ENCODE measurements at places on chromosomes 4 and X.

- peak; percentile 13 for DNase-seq
Measured at GRCh38 chrX:46837558-46838485, 979 bp downstream of the RP2 start.

- DNase-seq: no peak
Measured at GRCh38 chr4:60579335-60579734, 620.8 kb upstream of the ADGRL3 start.

DNA sequence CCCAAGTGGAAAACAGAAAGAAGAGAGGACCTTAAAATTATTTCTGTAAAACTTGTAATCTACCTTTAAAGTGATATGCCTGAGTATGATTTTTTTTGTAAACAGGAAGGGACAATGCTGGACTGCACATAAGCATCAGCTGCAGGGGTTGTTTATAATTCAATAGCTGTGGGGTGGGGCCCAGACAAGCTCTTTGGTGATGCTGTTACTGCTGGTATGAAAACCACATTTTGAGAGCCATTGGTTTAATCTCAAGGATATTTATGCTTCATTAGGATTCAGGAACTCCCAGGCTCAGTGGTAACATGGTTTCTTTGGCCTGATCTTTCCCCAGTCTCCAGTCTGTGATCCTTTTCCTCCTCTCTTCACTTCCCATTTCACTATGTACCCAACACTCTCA, 34.3 kb upstream of the GRPR start:
- no peak for DNase-seq

GRCh38 chr4:158376106-158376840, 145.4 kb upstream of the RXFP1 start:
- no peak for DNase-seq

GRCh38 chrX:14922437-14922836, 49.2 kb downstream of the MOSPD2 start:
- no peak for DNase-seq

GRCh38 chr4:98620087-98620784, 38.2 kb downstream of the TSPAN5 start:
- no peak for DNase-seq

- DNase-seq: no peak
Measured at GRCh38 chr4:138405466-138405891, 163.3 kb upstream of the SLC7A11 start.

- no peak for DNase-seq
Measured at GRCh38 chr4:96730432-96730831, 890.5 kb downstream of the PDHA2 start.

DNA sequence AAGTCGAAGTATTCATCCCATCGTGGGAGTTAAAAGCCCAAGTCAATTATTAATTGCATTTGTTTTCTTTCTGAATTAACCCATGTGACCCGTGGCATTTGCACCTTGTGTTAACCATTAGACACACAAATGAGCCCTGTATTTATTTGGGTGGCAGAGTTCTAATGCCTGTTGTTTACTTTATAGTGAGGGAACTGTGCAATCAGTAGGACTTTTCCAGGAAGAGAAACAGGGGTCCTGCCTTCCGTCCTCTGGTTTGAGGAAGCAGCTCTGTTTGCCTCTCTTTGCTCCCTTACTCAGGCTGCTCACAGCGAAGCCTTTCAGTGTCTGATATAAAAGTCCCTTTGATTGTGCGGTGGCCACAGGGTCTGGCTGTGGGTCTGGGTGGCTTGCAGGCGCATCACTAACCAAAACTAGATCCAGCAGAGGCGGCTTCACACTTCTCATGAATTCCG, 263.6 kb downstream of the PTTG2 start:
- DNase-seq: no peak

DNA sequence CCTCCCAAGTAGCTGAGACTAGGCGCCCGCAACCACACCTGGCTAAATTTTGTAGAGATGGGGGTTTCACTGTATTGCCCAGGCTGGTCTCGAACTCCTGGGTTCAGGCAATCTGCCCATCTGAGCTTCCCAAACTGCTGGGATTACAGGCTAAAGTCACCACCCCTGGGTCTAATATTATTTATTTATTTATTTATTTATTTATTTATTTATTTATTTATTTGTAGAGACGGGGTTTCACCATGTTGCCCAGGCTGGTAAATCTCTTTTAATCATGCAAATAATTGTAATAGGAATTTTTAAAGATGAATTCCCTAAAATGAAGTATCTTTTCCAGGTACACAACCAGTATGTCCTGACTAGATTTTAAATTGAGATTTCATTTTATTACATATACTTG, 761.8 kb downstream of the TRAM1L1 start:
- DNase-seq: no peak

DNA sequence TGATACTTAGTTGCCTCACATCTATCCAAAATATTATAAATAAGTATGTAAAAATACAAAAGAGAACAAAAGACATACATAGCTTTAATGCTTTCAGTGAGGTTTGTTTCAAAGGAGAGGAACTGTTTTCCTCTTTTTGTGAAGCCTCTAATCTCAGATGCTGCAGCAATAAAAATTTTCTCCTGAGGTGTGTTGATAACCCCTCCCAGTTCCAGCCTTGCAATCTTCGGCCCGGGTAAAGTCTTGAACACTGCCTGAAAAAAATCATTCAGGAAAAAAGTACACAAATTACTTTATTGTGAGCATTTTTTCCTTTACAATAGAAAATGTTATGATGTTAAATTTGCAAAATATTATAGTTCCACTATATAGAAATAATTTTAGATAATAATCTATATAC, 8.8 kb downstream of the BBS7 start:
- DNase-seq: no peak

DNA sequence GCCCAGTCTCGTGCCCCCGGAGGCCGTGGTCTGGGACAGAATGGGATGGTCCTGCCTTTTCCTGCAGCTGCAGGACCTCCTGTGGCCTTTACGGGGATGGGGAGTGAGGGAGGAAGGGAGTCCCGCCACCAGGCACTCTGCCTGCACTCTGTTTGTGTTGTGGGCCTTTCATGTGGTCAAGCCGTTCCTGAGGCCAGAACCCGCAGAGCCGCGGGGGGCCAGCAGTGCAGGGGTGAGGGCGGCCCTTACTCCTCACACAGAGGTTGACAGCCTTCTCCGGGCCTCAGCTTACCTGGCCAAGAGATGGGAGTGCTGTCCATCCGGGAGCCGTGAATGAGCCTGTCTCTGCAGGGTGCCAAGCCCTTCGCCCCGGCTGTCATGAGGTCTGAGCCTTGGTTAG, 230.7 kb downstream of the AFAP1 start:
- no peak for DNase-seq

- DNase-seq: no peak
Measured at GRCh38 chr4:143254491-143255226, 69.9 kb downstream of the USP38 start.

GRCh38 chr4:75655562-75655961, 17.6 kb downstream of the G3BP2 start:
- no peak for DNase-seq

DNA sequence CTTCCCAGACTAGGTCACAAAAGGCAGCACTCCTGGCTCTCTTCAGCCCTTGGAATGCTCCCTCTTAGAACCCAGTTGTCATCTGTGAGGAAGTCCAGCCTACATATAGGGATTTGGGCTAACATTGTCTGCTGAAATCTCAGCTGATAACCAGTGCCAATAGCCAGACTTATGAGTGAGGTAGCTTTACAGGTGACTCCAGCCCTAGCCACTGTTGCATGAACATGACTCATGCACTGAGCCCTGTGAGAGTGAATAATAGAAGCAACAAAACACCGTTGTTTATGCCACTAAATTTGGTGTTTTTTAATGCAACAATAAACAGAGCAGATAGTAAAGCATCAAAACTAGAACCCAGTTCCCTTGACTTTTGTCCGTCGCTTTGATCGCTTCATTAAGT, 433.2 kb downstream of the STIM2 start:
- no peak for DNase-seq

DNA sequence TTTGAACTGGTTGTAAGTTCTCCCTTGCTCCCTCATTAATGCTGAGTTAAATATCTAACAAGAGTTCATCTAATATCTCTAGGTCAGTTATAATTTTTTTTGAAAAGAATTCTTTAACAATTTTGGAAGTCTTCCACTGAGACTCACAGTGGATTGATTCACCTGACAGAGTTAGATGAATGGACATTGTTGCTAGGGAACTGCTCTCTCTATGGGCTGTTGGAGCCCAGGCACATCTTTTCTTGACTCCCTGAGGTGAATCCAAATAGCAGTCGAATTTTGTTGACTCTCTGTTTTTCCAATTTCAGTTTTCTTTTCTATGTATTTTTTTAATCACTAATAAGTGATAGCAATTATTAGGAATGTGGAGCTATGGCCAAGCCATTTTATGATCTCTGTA, 996.1 kb upstream of the PABPC4L start:
- no peak for DNase-seq

DNA sequence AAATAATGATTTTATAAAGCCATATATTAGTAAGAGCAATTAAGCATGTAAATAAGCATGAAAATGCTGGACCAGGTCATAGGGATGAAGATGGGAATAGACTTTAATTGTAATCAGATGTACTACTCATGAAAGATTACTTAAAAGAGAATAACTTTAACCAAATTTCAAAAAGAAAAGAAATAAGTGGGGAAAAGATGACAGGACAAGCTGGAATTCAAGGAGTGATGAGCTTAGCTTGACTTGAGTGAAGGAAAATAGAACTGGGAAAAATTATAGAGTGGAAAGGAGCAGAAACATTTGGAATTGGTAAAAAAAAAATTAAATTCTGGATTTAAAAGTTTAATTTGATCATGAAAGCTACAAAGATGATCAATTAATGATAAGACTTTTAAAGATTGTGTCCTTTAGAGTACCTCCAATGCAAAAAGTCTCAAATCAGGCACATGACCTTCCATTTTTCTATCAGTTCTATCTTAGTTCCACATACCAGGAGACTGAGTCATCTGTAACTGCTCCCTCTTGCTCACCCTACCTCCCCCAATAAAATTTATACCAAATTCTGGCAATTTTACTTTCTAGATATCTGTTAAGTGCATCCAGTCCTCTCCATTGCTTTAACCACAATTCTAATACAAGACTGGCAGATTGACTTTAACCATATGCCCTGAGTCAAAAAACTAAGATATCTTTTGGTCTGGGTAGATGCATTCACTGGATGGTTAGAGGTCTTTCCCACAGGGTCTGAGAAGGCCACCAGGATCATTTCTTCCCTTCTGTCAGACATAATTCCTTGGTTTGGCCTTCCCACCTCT, 56.4 kb upstream of the SLIT2 start:
- no peak for DNase-seq

- DNase-seq: no peak
Measured at GRCh38 chr4:53937918-53938317, 126.5 kb downstream of the CHIC2 start.

GRCh38 chr4:176013476-176014247, 52.0 kb upstream of the WDR17 start:
- no peak for DNase-seq

DNA sequence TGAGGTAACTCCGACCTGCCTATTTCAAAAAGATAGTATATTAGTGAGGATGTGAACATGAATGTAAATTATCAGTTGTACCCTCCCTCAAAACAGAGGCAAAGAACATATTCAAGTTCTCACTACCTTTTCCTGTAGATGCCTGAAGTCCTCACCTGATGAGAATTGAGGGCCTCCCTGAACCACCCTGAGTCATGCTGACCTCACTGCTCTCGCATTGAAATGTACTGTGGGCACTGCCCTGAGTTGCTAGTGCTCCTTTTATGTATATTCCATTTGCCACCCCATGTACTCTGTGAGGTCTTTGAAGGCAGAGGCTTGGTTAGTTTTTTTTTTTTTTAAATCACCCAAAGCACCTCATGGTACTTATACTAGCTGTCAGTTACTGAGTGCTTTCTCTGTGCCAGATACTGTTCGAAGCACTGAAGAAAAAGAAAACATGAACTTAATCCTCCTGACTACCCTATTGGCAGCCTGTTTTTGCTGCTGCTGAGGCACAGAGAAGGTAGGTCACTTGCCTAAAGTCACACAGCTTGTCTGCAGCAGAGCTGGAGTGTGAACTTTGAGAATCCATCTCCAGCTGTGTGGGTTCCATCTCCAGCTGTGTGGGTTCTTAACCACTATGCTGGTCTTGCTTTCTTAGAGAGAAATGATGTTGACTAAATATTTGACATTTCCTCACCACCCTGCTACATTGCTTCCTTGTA, 253.1 kb upstream of the GPC4 start:
- no peak for DNase-seq

DNA sequence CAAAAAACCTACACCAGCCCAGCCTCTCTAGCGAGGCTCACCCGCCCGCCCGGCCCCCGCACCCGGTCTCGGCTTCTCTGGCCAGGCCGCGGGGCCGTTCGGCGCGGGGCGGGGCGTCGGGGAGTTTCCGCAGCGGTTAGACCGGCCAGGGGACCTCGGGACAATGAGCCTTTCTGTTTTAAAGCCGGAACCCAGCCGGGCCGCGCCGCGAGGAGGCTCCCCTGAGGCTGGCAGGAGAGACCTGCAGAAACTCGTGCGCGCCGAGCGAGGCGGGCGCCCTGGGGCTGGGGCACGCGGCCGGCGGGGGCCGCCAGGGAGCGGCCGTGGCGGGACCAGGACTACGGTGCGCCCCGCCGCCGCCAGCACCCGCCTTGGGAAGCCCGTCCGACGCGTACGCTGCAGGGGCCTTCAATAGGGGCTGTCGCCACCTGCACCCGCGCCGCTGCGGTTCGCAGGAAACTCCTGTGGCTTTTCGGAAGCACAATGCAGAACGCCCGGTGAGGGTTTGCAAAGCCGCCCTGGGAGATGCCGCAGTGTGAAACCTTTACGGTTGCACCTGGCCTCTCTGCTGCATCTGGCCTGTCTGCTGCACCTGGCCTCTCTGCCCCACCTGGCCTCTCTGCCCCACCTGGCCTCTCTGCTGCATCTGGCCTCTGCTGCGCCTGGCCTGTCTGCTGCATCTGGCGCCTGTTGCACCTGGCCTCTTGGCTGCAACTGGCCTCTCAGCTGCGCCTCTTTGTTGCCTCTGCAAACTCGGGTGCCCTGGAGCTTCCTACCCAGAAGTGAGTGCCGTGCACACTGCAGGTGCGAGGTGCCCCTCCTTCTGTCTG, 63.9 kb downstream of the TRAPPC11 start:
- DNase-seq: no peak

- peak; percentile 38 for DNase-seq
Measured at GRCh38 chrX:41145920-41146608, 60.8 kb downstream of the USP9X start.

GRCh38 chr4:154961263-154961662, 180.2 kb downstream of the RBM46 start:
- no peak for DNase-seq

- DNase-seq: no peak
Measured at GRCh38 chr4:127007305-127007704, 625.5 kb upstream of the INTU start.

DNA sequence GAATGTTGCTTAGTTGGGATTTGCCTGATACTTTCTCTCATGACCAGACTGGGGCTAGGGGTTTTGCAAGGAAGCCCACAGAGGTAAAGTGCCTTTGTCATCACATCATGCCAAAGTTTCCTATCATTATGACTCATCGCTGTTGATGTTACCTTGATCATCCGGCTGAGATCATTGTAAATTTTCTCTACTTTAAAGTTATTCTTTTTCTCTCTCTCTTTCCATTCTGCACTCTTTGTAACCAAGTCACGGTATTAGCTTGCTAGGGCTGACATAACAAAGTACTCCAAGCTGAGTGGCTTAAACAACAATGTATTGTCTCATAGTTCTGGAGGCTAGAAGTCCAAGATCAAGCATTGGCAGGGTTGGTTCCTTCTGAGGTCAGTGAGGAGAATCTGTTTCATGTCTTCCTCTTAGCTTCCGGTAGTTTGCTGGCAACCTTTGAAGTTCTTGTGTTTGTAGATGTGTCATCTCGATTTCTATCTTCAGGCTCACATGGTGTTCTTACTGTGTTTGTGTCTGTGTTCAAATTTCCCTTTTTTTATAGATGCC, 113.0 kb downstream of the DTHD1 start:
- DNase-seq: no peak

Data from hematopoietic multipotent progenitor cell treated with erythropoietin and hydrocortisone succinate and interleukin-3 and kit ligand, for 17 days (in vitro differentiated cells).